ENCODE measurements at places on chromosomes 11 and 22. TPM values are rescaled to one million over a fixed set of nuclear protein-coding genes. Genes with fewer than 3 reads are reported as not detected.

Gene RELT
- 18.5 TPM for total RNA-seq

Gene CD248
- total RNA-seq = 0.26 TPM

Gene NFAM1
- total RNA-seq = 0.10 TPM

Gene RASL10A
- total RNA-seq = not detected
